ENCODE measurements at places on chromosomes 5 and 9.

GRCh38 chr5:83055166-83055565 lies 22.0 kb downstream of the TMEM167A start:
- no peak for DNase-seq

- DNase-seq = no peak
Measured at GRCh38 chr5:17192191-17192590, 25.2 kb upstream of the BASP1 start.

DNA sequence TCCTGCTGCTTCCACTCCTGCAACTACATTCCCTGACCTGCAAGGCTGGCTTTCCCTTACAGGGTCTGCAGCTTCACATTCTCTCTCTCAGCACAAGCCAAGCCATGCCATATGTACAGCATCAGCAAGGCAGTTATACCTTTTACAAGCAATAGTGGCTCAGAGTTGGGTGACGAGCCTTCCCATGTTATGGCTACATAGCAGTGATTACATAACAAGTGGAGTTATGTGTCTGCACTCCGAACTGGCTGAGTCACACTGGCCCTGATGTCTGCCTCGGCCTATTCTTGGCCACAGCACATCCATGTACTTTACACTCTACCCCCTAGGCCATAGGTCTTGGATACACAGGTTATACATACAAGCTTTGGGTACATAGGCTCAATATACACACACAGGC lies 52.0 kb upstream of the SNCAIP start:
- peak; percentile 20 for DNase-seq

- DNase-seq = no peak
Measured at GRCh38 chr5:6637022-6637421, 3.8 kb downstream of the SRD5A1 start.

DNA sequence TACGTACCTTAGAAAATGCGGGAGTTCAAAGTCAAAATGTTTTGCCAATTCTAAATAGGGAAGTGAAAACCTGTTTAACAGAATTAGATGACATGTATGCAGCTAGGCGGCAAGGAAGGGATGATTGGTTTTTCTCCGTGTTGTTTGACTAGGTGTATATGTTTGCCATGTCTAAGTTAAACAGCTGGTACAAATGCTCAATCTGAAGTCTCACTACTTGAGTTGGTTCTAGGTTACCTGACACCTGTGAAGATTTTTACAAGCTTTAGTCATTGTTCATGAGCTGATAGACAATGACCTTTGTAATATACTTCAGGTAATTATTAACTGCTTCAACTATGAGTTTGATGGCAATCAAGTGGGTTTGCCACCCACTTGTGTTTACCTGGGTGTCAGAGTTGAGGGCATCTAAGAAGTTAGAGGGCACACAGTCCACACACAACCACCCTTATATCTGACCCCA lies 74.3 kb downstream of the SLC44A1 start:
- DNase-seq = no peak

DNA sequence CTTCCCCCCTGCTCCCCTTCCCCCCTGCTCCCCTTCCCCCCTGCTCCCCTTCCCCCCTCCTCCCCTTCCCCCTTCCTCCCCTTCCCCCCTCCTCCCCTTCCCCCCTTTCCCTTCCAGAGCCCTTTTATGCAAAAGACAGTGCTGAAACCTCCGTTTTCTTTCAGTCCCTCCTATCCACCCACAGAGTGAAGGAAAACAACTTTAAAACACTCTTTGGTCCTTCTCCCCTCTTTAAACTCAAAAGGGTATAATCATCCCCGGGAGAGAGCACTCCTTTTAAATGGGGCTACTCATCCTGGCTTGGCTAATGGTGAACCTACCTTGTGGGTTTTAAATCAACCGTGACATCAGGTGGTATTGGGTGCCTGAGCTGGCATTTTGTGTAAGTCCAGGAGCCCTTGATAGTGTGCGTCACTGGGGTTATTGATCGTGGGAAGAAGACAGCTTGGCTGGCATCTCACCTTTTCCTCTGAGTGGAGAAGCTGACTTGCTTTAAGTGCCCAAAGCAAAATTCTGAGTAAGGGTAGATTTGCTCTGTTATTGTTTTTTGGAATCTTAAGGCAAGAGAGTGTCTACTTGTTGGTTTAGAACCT lies 2.7 kb downstream of the LARP1 start:
- DNase-seq = no peak

DNA sequence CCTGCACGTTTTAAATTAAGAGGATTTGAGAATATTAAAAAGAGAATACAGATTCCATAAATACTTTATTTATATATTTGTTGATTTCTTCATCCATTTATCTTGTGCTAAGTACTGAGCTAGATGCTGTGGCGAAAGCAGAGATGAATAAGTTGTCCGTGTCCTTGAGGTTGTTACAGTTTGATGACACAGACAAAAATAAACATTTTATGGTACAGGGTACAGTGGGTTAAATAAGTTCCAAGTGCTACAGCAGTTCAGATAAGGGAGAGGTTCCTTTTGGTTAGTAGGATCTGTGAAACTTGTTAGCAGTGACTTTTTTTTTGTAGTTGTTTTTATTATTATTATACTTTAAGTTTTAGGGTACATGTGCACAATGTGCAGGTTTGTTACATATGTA lies 50.2 kb downstream of the MACIR start:
- no peak for DNase-seq

DNA sequence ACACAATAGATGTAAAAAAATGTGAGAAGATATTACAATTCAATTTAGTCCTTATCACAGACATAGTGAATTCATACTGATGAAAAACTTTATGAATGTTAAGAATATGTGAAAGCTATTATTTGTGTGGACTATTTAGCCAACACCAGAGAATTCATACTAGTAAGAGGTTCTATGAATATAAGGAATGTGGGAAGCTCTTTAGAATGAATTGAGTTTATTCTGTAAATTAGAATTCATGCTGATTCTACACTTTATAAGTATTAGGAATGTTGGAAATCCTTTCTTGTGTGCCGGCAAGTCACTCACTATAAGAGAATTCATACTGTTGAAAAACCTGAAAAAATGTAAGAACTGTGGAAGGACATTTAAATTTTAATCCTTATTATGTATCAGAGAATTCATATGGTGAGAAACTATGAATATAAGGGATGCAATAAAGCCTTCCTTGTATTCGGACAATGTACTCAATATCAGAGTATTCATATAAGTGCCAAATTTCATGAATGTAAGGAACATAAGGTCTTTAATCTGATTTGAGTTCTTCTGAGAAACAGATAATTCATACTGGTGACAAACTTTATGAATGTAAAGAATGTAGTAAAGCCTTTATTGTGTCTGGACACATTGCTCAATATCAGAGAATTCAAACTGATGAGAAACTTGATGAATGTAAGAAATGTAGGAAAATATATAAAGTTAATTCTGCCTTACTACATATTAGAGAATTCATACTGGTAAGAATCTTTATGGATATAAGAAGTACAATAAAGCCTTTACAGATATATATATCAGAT lies 21.6 kb upstream of the PCDHA1 start:
- DNase-seq = no peak

GRCh38 chr9:78763424-78763823 lies 466.5 kb downstream of the PSAT1 start:
- no peak for DNase-seq

GRCh38 chr5:151683444-151683843 lies 3.3 kb downstream of the SPARC start:
- no peak for DNase-seq

GRCh38 chr9:86713470-86713869 lies 233.8 kb downstream of the GAS1 start:
- peak; percentile 62 for DNase-seq

DNA sequence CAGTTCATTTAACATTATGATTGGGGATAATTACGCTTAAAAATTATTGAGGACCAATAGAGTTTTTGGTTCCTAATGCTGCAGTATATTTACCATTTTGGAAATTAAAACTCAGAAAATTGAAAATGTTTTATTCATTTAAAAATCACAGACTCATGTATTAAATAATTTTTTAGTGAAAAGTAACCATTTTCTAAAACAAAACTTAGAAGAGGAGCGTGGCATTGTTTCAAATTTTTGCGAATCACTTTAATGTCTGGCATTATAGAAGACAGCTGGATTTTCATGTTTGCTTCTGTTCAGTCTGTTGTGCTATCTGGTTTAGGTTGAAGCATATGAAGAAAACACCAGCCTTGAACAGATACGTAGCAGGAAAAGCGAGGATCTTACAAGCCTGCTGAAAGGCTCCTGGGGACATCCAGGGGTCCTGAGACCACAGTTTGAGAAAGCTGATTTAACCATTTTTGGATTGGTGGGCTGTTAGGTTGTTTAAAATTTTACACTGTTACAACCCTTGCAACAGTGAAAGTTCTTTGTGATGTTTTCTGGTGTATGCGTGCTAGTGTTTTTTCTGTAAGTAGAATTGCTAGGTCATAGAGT lies 1.6 kb downstream of the ZFYVE16 start:
- DNase-seq = no peak

GRCh38 chr5:98749046-98749445 lies 24.4 kb upstream of the RGMB start:
- no peak for DNase-seq
